Stimulated activated CD4-positive, alpha-beta T cell treated with anti-CD3 and anti-CD28 coated beads, Interleukin-1b, Interleukin-23, amount 100 ng/mL, for 48 hours (primary cell): ENCODE measurements at places on chromosomes 7 and 10.
A peak's percentile ranks its signal among the peaks of the same experiment; 100 is the strongest.

DNA sequence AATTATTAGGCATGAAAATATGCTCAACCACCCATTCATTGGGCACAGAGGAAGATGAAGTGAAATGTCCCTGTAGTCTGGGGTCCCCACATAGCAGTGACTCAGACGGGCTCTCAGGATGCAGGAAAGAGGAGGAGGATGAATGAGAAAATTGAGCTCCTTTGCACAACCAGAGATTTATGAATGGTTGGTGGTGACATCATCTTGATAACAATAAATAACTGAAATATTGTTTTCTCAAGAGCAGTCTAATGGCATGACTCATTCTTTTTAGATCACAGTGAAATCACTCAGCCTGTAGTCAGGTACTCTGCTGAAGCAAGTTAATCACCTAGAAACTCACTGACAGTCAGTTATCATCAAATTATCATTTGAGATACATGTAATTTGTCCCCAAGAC, 254.1 kb downstream of the RELN start:
- no peak for DNase-seq

- DNase-seq = no peak
These were observed 188.4 kb downstream of the DYNC1I1 start for GRCh38 chr7:95960706-95961244.

- DNase-seq = no peak
These were observed 46.4 kb downstream of the RAMP3 start for GRCh38 chr7:45203936-45204445.

GRCh38 chr10:33145451-33146188, 187.6 kb upstream of the ITGB1 start:
- no peak for DNase-seq

- no peak for DNase-seq
These were observed 1.5 kb downstream of the ZC3HAV1L start for GRCh38 chr7:139034336-139034735.

DNA sequence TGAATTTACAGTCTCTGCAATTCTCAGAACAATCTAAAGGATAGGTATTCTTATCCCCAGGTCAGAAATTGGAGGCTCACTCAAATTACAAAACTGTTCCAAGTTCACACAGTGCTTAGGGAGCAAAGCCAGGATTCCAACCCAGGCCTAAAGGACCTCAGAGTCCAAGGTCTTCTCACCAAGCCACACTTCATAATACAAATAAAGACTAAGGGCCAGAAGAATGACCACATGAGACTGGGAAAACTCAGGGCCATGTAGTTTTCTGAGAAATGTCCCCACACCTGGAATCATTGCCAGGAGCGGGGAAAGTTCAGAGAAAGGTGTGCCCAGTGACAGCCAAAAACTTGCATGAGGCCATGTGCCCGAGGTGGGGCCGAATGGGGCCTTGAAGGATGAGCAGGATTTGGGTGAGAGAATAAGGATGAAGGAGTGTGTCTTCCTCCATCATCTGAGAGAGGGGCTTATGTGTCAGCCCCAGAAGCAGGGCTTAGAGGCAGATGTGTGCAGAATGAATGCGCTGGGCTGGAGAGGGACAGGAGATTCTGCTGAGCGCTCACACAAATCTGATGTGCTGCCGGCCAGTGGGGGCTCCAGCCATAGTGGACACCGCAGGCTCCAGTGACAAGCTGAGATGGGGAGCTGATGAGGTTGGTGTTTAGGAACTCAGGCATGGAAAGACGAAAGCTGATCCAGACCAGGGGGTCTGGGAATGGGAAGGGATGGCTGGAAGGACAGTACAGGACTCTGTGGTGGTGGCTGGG, 35.9 kb downstream of the BLNK start:
- DNase-seq = no peak

DNA sequence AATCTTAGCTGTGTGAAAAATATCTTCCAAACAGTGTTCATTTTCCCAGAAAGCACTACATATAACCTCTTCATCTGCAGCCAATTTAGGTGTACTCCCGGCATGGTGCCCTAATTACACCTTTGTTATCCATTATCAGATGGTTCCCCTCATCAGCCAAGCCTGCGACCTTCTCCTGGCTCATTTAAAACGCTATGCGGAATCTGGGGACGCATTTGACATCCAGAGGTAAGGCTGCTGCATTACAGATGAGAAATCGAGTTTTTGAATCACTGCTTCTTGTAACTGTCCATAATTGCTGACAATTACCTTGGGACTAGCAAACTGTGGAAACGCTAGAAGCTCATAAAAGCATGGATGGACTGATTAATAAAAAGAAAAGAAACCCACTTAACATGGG, 109.5 kb downstream of the PARP12 start:
- no peak for DNase-seq

GRCh38 chr7:1412322-1413261, 46.7 kb downstream of the MICALL2 start:
- peak; percentile 88 for DNase-seq

- DNase-seq = no peak
These were observed 168.4 kb upstream of the IMMP2L start for GRCh38 chr7:111730476-111731300.

GRCh38 chr10:92662848-92663247, 26.9 kb upstream of the HHEX start:
- DNase-seq = no peak

DNA sequence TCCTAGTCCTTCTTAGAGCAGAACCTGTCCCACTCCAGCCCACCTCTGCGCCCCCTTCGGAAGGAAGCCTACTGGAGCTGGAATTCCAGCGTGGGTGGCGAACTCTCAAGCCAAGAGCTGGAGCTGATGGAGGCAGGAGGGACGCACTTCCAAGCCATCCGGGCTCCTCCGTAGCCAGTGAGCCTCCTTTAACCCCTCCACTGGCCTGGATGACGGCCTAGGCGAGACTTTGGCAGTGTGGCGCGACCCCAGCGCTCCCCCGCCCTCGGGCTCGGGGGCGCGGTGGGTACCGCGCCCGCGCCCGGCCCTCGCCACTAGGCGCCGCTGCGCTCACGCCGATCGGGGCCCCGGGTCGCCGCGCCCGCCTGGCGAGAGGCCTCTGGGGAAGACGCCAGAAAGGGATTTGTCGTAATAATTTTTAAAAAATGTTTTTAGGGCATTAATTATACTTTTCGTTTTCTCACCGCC, 5.1 kb upstream of the EMX2 start:
- DNase-seq = no peak

- DNase-seq = no peak
These were observed 355.0 kb downstream of the RNLS start for GRCh38 chr10:88228130-88228529.

DNA sequence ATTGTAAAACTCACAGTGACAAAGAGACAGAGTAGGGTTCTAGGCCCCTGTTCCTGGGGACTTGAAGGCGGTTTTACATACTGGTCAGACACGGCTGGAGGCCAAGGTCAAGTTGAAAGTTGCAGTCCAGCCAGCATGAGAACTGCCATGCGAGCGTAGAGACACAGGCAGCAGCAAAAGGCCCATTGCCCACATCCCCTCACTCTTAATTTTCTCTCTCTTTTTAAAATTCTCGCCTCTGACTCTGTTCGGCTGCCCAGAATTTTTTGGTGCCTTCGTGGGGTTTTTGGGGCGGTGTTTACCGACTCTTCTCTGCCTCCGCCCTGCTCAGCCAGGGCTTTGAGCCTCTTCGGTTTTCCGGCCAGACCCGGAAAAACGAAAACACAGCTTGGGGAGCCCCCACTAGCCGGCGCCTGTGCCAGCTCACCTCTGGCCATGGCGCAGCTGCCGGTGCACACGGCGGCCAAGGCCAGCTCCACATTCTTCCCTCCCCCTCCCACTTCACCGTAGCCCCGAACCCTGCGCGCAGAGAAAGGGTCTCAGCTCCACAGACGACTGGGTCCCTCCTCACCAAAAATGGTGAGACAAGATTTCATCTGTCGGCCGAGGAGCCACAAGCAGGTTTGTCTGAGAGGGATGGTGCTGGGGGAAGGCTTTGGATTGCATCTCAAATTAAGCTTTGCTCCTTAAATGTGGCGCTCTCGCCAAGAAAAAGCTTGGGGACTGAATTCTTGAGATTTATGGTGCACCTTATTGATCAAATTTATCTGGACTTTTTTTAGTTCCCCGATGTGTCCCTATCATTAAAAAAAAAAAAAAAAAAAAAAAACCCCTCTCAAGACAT, 2.3 kb upstream of the HOXA13 start:
- no peak for DNase-seq

GRCh38 chr10:30857803-30858202, 173.9 kb downstream of the ZNF438 start:
- DNase-seq = no peak

DNA sequence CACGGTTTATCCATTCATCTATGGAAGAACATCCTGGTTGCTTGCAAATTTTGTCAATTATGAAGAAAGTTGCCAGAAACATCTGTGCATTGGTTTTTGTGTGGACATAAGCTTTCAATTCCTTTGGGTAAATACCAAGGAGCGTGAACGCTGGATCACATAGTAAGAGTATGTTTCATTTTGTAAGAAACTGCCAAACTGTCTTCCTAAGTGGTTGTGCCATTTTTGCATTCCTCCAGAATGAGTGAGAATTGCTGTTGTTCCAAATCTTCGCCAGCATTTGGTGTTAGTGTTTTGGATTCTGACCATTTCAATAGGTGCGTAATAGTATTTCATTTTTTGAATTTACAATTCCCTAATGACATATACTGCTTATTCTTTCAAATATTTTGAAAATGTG, 155.3 kb upstream of the FRMD4A start:
- no peak for DNase-seq
